Hematopoietic multipotent progenitor cell treated with erythropoietin and hydrocortisone succinate and interleukin-3 and kit ligand, for 15 days (in vitro differentiated cells): ENCODE measurements at places on chromosomes 13 and 19.

GRCh38 chr19:24073807-24074206 is 13.2 kb upstream of the ZNF254 start:
- no peak for DNase-seq

DNA sequence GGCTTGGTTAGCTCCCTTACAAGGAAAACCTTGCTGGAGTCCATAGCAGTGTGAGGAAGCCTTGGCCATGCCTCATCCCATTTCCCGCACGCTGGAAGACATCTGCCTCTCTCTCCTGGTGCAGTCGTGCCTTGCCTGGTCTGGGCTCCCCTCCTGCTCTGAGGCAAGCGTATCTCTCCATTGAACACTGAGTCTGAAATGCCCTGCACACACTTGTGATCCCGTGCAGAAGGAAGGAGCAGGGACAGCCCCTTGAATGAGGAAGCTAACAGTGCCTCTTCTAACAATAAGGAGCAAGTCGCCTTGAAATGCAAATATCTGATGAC is 407 bp upstream of the ZNF440 start:
- DNase-seq = no peak

DNA sequence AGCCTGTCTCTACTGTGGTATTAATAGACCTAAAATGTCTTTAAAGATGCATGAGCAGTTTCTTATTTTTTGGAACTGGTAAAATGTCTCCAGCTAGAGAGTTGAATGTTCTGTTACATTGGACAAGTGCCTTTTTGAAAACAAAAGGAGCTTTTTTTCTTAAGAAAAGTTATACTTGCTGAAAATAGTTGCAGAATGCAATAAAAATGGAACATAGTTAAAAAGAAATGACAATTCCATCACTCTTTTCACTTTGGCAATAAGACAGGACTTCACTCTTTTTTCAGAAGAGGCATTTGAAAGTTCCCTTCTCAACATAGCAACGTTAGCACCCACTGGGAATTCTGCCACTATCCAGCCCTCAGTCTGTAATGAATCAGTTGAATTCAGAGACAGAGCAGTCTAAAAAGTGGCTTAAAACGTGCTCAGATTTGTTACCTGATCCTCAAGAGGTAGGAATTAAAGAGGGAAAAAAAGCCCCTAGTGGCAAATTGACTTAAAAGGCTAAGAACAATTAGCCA is 10.1 kb downstream of the RGCC start:
- DNase-seq = no peak

DNA sequence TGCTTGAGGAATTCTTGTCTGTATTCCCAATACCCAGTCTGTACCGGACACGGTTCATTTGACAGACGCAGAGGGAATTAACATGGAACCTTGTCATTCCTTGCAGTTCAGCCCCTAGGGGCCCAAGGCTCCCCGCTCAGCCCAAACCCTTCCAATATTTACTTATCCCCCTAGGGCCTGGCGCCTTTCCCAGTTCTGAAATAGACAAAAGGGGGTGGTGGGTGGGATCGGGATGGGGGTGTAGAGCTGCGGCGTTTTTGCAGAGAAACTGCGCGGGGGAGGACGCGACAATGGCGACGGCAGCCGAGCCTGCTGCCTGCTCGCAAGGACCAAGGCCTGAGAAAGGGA is 583 bp downstream of the AKAP8L start:
- no peak for DNase-seq

DNA sequence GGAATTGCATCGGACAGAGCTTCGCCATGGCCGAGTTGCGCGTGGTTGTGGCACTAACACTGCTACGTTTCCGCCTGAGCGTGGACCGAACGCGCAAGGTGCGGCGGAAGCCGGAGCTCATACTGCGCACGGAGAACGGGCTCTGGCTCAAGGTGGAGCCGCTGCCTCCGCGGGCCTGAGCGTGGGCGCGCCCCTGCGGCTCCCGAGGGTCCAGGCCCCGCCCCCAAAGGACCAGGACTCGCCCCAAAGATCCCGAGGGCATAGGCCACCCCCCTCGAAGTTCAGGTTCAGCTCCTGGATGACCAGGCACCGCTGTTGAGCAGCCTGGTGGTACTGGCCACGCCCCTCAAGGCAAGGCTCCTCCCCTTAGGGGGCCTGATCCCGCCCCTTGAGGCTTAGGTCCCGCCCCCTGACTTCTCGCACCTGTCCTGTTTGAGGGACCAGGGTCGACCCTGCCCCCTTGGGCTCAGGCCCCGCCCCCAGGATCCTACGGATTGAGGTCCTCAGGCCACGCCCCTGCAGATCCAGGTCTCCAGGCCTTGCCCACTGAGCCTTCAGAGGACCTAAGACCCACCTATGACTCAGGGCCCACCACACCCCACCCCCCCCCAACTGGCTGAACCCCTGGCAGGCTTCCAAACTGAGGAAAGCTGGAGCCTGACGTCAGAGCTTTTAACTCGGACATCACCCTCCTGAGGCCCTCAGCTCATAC is 43.1 kb downstream of the CYP4F22 start:
- DNase-seq = peak; percentile 32

- DNase-seq = no peak
Observed at GRCh38 chr13:35136585-35136984, 194.5 kb downstream of the NBEA start.

GRCh38 chr13:90557626-90558025 is 789.9 kb upstream of the MIR17HG start:
- no peak for DNase-seq

- DNase-seq = no peak
Observed at GRCh38 chr13:40588101-40588500, 78.3 kb downstream of the FOXO1 start.

- no peak for DNase-seq
Observed at GRCh38 chr19:35048911-35049411, 7.4 kb downstream of the HPN start.

GRCh38 chr19:46755077-46755852 is 9.0 kb upstream of the STRN4 start:
- no peak for DNase-seq

DNA sequence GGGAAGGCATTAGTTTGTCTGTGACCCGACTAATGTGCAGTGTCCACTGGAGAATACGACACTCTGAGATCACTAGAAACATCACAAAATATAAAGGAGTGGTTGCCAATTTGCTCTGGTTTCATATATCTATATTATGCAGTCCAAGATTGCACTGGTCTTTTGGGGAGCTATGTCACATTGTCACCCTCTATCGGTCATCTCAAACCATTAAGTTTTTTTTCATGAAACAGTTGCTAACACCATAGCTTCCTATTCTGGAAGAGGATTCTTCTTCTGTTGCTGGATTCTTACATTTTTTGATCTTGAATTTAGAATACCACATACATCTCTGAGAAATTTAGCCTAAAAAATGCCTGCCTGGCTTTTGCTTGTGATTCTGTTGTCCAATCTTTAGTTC is 168.6 kb downstream of the LACC1 start:
- DNase-seq = no peak

DNA sequence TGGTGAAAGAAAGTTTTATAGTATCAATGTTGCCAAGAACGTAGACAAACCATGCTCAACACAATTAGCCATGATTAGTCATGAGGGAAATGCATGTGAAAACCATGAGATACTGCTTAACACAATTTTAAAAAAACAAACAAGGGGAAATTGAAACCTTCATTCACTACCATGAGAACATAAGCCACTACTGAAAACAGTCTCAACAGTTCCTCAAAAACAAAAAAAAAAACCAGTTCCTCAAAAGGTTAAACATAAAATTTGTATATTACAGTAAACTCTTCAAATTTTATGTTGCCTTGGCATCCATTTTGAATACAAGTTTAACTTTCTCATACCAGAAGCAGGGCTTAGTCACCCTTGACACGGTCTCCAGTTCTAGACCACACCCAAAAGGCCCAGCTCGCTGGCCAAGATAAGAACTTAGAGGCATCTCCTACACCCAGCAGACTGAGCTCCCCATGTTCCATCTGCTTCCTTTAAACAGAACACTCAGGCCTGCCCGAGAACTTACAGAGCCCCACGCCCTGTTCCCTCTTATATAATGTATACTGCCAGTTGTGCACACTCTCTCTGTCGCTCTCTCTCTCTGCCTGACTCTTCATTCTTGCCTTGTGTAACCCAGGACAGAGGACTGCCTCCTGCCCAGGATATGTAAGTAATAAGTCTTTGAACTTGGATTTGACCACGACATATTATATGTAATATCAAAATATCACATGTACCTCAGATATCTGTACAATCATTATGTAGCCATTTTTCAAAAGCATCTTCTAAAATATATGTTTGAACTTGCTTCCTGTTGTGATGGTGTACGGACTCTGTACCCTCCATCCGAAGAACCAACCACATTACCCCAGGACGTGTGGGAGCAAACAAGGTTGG is 67.4 kb downstream of the STK24 start:
- peak; percentile 99 for DNase-seq
